ENCODE measurements at places on chromosomes 2 and 18.

DNA sequence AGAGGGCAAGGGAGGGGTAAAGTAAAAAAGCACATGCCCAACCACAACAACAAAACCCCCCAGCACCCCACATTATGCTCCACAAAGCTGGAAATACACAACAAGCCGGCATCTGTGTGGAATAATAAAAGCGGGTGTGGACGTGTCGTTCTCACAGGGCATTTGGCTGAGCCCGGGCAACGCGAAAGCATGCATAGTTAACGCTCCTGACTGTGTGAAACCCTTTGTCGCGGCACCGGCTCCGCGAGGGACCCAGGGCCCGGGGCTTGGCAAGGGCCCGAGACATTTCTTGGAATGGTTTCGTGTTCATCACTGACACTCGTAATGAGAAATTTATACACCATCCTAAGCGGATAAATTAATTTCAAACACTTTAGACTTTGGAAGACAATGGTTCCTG lies 165.6 kb downstream of the INHBB start:
- DNase-seq: no peak
- H3K27me3 ChIP-seq: peaks cover 16% of the 10 kb centered on the region
- no peak overlapping the region for H3K4me3 ChIP-seq
- no peak overlapping the region for H3K27ac ChIP-seq

GRCh38 chr2:190215620-190216019 lies 104.0 kb downstream of the HIBCH start:
- H3K27me3 ChIP-seq: no peaks in the 10 kb centered on the region
- peak overlapping the region; percentile 23 for H3K27ac ChIP-seq
- no peak overlapping the region for H3K4me3 ChIP-seq
- DNase-seq: no peak
- peaks cover 8% of the 10 kb centered on the region for H3K4me1 ChIP-seq
- peaks cover 2% of the 10 kb centered on the region for H3K36me3 ChIP-seq

DNA sequence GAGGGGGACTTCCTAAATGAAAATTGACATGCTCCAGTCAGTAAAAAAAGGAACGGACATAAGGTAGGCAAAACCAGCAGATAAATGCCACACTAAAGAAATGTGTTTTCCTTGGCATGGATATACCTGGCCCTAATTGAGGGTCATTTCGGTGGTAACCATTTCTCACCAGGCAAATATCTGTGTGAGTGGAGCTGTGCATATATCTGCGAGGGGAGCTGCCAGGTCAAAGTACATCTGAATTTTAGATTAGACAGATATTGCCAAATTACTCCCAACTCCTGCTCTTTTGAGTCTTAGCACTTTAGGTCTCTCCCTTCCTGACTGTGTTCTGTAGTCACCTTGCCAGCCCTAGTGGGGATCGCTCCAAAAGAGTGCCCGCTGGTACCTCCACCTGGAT lies 204.2 kb downstream of the SH3BP4 start:
- DNase-seq: no peak
- H3K27ac ChIP-seq: no peak overlapping the region
- H3K36me3 ChIP-seq: no peaks in the 10 kb centered on the region

DNA sequence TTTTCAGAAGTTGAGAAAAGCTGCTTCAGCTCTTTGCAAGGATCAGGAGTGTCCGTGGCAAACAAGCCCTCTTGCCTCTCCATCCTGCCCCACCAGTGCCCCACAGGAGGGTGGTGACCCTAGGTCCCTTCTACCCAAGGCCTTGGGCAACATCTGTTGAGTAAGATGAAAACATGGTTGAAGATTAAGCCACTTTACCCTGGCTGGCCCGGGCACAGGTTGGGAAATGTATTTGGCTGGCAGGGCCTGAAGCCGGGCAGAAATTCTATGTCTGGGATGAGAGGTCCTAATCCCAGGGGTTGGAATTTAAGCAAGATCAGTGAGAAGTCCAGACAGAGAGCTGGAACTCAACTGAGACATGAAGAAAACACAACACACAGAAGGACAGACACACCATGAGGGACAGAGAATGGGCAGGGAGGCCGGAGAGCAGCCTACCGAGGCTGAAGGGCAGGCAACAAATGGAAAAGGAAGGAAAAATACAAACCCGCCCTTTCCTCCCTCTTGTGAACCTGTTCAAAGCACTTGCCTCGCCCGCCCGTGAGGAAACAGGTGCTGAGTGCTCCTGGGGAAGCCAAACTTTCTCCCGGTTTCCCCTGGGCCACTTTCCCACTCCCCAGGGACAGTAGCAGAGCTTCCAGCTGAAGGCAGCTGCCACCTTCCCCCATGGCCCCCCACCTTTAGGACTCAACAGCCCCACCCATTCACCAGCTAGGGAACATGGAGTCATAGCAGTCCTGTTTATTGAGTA lies 86.1 kb downstream of the TNS1 start:
- H3K36me3 ChIP-seq: no peaks in the 10 kb centered on the region
- no peaks in the 10 kb centered on the region for H3K4me1 ChIP-seq
- peaks cover 72% of the 10 kb centered on the region for H3K27me3 ChIP-seq
- no peak overlapping the region for H3K27ac ChIP-seq
- H3K4me3 ChIP-seq: no peak overlapping the region
- no peak for DNase-seq

- H3K36me3 ChIP-seq: peaks cover 1% of the 10 kb centered on the region
- no peak overlapping the region for H3K4me3 ChIP-seq
- no peak for DNase-seq
- H3K27me3 ChIP-seq: peaks cover 60% of the 10 kb centered on the region
- no peak overlapping the region for H3K27ac ChIP-seq
These were observed 31.3 kb upstream of the ASB18 start for GRCh38 chr2:236295481-236295880.

GRCh38 chr2:160474319-160474645 lies 19.3 kb downstream of the RBMS1 start:
- no peak for DNase-seq
- H3K4me1 ChIP-seq: peaks cover 9% of the 10 kb centered on the region
- H3K27me3 ChIP-seq: no peaks in the 10 kb centered on the region
- H3K36me3 ChIP-seq: peaks cover 2% of the 10 kb centered on the region

DNA sequence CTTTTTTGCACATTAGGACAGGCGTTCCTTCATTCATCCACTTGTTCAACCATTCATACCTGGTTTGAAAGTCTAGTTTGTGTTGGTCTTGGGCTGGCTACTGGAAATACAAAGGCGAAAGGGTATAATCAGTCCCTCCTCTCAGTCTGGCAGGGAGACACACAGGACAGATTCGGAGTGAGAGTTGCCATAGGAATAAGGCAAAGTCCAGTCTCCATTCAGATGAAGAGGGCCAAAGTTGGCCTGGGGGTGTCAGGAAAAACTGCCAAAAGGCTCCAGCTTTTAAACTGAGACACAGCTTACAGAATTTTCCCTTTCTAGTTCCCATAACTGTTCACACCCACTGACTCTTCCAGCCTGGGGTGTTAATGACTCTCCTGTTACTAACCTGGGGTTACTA lies 96.3 kb upstream of the AQP4 start:
- no peaks in the 10 kb centered on the region for H3K27me3 ChIP-seq
- H3K4me1 ChIP-seq: no peaks in the 10 kb centered on the region
- H3K36me3 ChIP-seq: no peaks in the 10 kb centered on the region
- no peak overlapping the region for H3K27ac ChIP-seq
- no peak for DNase-seq

- H3K27ac ChIP-seq: peak overlapping the region; percentile 94
- H3K27me3 ChIP-seq: peaks cover 7% of the 10 kb centered on the region
- H3K4me1 ChIP-seq: peaks cover 32% of the 10 kb centered on the region
These were observed 1.1 kb upstream of the HIBCH start for GRCh38 chr2:190320696-190321095.

- H3K27ac ChIP-seq: no peak overlapping the region
- no peaks in the 10 kb centered on the region for H3K36me3 ChIP-seq
These were observed 430.4 kb downstream of the LPIN1 start for GRCh38 chr2:12176623-12177454.

GRCh38 chr2:8329660-8330622 lies 351.9 kb upstream of the ID2 start:
- H3K4me1 ChIP-seq: peaks cover 29% of the 10 kb centered on the region
- H3K4me3 ChIP-seq: no peak overlapping the region
- H3K27ac ChIP-seq: peak overlapping the region; percentile 59
- H3K36me3 ChIP-seq: no peaks in the 10 kb centered on the region
- H3K27me3 ChIP-seq: no peaks in the 10 kb centered on the region

- no peaks in the 10 kb centered on the region for H3K4me1 ChIP-seq
- H3K27ac ChIP-seq: no peak overlapping the region
- no peak overlapping the region for H3K4me3 ChIP-seq
These were observed 201.0 kb downstream of the PMAIP1 start for GRCh38 chr18:60100778-60101177.

- H3K4me1 ChIP-seq: no peaks in the 10 kb centered on the region
- DNase-seq: no peak
- no peak overlapping the region for H3K4me3 ChIP-seq
- H3K27me3 ChIP-seq: peaks cover 45% of the 10 kb centered on the region
These were observed 127.1 kb downstream of the FMNL2 start for GRCh38 chr2:152462120-152462519.

DNA sequence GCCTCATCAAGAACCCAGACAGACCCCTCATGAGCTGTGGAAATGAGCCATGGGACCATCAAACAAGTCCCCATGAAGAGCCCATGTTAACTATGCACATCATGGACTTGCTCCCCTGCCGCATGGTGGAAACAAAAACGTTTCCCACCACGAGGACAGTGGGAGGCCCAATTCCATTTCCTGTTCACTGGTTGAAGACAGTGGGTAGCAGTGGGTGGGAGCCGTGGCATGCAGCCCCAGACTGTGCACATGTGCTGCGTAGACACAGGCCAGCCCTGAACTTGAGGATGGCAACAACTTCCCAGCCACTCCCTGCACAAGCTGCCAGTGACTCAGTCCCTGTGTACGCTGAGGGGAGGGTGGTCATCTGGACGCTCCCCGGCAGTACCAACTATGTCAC lies 108.4 kb upstream of the LMAN1 start:
- no peak overlapping the region for H3K4me3 ChIP-seq
- no peak overlapping the region for H3K27ac ChIP-seq
- no peaks in the 10 kb centered on the region for H3K36me3 ChIP-seq
- peaks cover 20% of the 10 kb centered on the region for H3K27me3 ChIP-seq
- DNase-seq: no peak

- peaks cover 44% of the 10 kb centered on the region for H3K4me1 ChIP-seq
- H3K36me3 ChIP-seq: peaks cover 43% of the 10 kb centered on the region
- DNase-seq: no peak
- H3K27me3 ChIP-seq: no peaks in the 10 kb centered on the region
These were observed 48.0 kb upstream of the CABYR start for GRCh38 chr18:24090876-24091275.

DNA sequence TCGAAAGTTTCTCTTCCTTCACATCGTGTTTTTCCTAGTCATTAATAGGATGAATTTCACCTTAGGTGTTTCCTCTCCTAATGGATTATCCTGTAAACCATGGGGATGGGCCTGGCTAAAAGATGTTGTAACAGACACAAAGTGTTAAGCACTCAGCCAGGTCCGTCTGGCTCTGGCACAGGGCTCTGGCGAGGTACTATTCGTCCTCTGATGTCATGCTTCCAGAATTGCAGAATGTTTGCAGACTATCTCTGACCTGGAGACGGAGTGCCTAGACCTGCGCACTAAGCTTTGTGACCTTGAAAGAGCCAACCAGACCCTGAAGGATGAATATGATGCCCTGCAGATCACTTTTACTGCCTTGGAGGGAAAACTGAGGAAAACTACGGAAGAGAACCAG lies 13.2 kb downstream of the ATG16L1 start:
- no peak overlapping the region for H3K4me3 ChIP-seq
- H3K4me1 ChIP-seq: peaks cover 71% of the 10 kb centered on the region
- no peak overlapping the region for H3K27ac ChIP-seq
- H3K36me3 ChIP-seq: peaks cover 67% of the 10 kb centered on the region
- DNase-seq: no peak
- H3K27me3 ChIP-seq: no peaks in the 10 kb centered on the region

GRCh38 chr2:205030695-205031094 lies 485.4 kb downstream of the PARD3B start:
- no peaks in the 10 kb centered on the region for H3K27me3 ChIP-seq
- no peaks in the 10 kb centered on the region for H3K36me3 ChIP-seq
- H3K4me3 ChIP-seq: no peak overlapping the region
- DNase-seq: no peak

GRCh38 chr2:9842487-9843228 lies 616 bp upstream of the TAF1B start:
- H3K4me1 ChIP-seq: peaks cover 48% of the 10 kb centered on the region
- peak overlapping the region; percentile 98 for H3K4me3 ChIP-seq
- no peaks in the 10 kb centered on the region for H3K27me3 ChIP-seq
- peaks cover 20% of the 10 kb centered on the region for H3K36me3 ChIP-seq
- DNase-seq: no peak

DNA sequence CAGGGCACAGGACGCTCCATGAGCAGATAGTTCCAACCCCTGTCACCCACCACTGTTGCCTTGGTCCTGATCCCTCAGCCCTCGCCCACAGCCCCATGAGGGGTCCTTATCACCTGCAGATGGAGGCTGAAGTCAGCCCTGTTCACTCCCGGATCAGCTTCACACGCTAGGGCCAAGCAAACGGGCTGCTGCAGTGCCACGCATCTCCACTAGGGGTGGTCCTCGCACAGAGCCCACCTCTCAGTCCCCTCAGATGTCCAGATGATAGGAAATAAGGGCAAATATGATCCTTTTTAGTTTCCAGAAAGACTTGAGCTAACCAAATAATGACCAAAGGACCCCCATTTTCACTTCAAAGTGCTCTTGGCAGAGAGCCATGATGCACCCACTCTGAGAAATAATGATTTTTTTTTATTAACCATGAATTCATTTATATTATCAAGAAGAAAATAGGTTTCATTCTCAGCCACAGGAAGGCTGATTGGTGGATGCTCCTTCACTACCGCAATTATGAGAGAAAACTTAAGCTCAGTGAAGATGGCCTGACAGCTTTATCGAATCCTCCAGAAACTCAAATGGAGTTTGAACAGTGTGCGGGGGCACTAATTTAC lies 71.9 kb upstream of the KLHL29 start:
- H3K27ac ChIP-seq: no peak overlapping the region
- no peaks in the 10 kb centered on the region for H3K4me1 ChIP-seq
- H3K36me3 ChIP-seq: no peaks in the 10 kb centered on the region
- no peak overlapping the region for H3K4me3 ChIP-seq
- DNase-seq: no peak

- no peaks in the 10 kb centered on the region for H3K36me3 ChIP-seq
- no peaks in the 10 kb centered on the region for H3K4me1 ChIP-seq
- no peak overlapping the region for H3K4me3 ChIP-seq
- no peak for DNase-seq
- no peak overlapping the region for H3K27ac ChIP-seq
- H3K27me3 ChIP-seq: peaks cover 20% of the 10 kb centered on the region
These were observed 31.8 kb upstream of the KCNE4 start for GRCh38 chr2:223019987-223020717.

GRCh38 chr2:100893392-100894104 lies 73.6 kb downstream of the NPAS2 start:
- H3K4me1 ChIP-seq: no peaks in the 10 kb centered on the region
- H3K36me3 ChIP-seq: no peaks in the 10 kb centered on the region
- H3K4me3 ChIP-seq: no peak overlapping the region

DNA sequence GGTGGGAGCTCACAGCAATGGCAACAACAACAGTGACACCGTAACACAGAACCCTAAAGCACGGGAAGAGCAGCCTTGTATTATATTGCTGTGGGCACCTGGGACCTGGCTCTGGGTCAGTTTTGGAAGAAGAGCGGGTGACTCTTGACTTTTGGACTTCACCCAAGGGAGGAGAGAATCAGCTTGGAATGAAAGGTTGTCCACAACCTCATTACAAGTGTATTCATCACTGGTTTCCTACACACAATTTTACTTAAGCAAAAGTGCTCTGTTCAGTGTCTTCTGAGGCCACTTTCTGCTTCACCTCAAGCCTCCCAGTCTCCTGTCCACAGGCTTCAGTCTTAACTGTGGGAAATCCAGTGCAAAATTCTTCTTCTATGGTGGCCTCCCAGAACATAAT lies 263.8 kb downstream of the KCNE4 start:
- no peak overlapping the region for H3K27ac ChIP-seq
- no peak for DNase-seq
- no peaks in the 10 kb centered on the region for H3K4me1 ChIP-seq
- H3K4me3 ChIP-seq: no peak overlapping the region
